G401 (cell line): ENCODE measurements at places on chromosomes 4 and X.

- DNase-seq: no peak
Observed at GRCh38 chr4:47801481-47802002, 36.3 kb downstream of the CORIN start.

DNA sequence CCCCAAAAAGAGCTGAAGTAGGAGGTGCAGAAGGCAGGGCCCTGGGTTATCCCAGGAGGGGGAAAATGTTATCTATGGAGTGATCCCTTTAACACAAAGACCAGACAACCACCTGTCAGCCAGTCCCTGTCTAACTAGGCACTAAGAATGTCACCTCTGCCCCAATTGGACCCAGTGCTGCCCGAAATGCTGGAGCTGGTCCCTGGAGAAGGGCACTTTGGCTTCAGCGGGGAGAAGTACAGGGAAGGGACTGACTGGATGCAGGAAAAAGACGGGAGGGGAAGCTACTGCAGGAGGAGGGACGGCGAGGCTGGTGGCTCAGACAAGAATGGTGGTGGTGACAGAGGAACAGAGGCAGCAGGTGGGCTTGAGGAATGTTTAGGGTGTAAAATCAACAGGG lies 17.3 kb downstream of the PHKA2 start:
- no peak for DNase-seq

DNA sequence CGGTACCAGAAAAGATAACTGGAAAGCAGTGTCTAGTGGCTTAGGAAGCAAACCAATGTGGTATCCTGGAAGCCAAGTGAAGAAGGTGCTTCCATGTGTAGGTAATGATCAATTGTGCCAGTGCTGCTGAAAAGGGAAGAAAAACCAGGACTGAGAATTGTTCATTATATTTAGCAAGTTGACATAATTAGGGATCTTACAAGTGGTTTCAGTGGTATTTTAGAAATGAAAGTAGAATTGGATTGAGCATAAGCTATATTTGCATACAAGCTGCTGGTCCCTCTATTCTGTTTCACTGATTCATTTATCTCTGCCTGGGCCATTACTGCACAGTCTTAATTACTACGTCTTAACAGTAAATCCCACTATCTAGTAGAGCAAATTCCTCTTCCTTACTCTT lies 32.3 kb downstream of the PRDM8 start:
- no peak for DNase-seq

- DNase-seq: no peak
Observed at GRCh38 chr4:1381181-1381621, 25.0 kb downstream of the NKX1-1 start.

GRCh38 chr4:110475881-110476818 lies at the start of gene ENPEP:
Gene ENPEP, plus strand, starts transcription at chr4:110476155. Its CDS starts 260 bp downstream, at chr4:110476415.
- no peak for DNase-seq

GRCh38 chr4:121064482-121064881 lies 7.9 kb downstream of the NDNF start:
- no peak for DNase-seq

DNA sequence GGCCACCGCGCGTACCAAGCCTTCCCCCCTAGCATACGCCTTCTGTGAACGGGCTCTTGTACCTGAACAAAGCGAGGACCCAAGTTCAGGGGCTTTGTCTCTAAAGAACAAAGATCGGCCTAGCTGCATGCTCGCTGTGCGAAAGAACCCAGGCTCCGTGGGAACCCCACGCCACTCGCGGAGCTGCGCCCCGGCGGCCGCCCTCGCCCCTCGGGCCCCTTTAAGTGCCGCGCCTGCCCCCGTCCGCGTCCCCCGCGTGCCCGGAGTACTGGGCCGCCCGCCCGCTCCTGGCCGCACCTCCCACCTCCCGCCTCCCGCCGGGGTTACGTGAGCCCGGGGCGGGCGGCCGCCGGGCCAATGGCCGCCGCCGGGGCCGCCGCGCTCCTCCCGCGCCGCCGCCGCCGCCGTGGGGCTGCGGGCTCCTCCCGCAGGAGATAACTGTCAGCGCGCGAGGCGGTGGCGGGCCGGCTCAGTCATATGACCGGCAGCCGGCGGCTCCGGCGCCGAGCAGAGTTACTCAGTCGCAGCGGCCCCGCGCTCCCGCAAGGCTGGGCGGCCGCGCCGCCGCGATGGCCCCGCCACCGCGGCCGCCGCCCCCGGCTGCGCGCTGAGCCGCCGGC lies at the start of gene FNIP2:
FNIP2 (plus strand) TSS at position 472 of the 620 bp plus-strand sequence. CDS start 187 bp downstream, outside the sequence.
- DNase-seq: peak; percentile 84

DNA sequence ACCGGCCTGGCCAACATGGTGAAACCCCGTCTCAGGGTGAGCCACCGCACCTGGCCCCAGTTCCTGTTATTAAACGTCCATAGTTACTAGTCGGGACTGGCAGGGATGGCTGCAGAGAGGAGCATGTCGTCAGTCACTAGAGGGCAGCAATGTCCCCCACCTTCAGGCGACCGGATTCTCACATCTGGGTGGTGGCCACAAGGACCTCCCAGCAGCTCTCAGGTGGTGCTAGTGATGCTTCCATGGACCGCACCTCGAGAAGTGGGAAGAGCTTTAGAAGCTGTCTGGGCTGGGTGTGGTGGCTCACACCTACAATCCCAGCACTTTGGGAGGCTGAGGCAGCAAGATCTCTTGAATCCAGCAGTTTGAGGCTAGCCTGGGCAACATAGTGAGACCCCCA lies 13.3 kb upstream of the IL3RA start:
- DNase-seq: peak; percentile 11

- DNase-seq: no peak
Observed at GRCh38 chr4:112898357-112899141, 150.9 kb upstream of the ANK2 start.

DNA sequence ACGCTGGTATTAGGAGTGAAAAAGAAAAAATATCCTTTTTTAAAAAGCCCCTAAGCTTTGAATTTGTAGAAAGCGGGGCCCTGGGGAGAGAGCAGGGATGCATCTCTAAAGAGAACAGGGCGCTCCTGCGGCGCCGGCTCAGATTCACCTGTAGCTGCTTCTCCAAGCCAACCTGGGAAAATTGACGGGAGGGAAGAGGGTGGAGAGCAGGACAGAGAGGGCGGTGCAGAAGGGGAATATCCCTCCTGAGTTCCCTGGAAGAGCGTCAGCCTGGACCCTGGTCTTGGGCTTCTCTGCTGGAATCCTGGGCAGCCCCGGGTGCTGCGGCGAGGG lies 776 bp upstream of the SOWAHD start:
- DNase-seq: no peak

GRCh38 chrX:123172869-123173268 lies 11.2 kb upstream of the GRIA3 start:
- DNase-seq: no peak

DNA sequence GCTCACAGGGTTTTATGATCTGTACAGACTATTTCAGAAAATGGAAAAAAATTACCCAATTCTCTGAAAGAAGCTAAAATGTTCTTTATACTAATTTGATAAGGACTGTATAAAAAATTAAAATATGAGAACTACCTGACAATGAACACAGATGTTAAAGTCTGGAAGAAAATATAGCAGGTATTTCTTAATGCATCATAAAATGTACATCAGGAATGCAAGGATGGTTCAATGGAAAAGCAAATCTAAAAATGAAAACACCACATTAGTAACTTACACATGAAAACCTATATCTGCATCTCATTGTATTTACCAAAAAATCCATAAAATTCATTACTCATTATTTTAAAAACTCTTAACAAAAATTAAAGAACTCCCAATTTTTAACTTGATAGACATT lies 39.4 kb downstream of the ARHGAP6 start:
- DNase-seq: no peak

- no peak for DNase-seq
Observed at GRCh38 chr4:7063362-7063761, 4.5 kb downstream of the GRPEL1 start.
